LHCN-M2 (cell line): ENCODE measurements at places on chromosomes 7 and 10. TPM values are rescaled to one million over a fixed set of nuclear protein-coding genes. Genes with fewer than 3 reads are reported as not detected.

GRCh38 chr7:49660976-49661375, 112.5 kb upstream of the VWC2 start:
- DNase-seq = no peak

DNA sequence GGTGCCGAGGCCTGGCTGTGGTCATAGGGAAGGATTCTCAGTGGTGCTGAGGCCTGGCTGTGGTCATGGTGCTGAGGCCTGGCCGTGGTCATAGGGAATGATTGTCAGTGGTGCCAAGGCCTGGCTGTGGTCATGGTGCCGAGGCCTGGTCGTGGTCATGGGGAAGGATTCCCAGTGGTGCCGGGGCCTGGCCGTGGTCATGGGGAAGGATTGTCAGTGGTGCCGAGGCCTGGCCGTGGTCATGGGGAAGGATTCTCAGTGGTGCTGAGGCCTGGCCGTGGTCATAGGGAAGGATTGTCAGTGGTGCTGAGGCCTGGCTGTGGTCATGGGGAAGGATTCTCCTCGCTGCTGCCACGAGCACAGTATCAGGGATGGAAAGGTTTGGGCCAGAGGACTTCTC, 327.3 kb downstream of the ADARB2 start:
- DNase-seq = no peak

Gene XPNPEP1
- 117 and 125 TPM in 2 replicates for total RNA-seq

DNA sequence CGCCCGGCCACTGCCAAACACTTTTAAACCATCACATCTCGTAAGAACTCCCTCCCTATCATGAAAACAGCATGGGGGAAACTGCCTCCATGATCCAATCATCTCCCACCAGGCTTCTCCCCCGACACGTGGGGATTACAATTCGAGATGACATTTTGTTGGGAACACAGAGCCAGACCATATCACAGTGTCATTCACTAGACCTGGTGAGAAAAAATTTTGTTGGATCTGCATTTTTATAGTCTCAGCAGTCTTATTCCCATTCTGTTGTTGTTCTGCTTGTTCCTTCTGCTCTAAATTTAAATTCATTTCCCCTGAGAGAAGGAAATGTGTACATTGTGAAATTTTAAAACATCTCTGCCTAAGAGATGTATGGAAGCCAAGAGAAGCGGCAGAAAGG, 4.8 kb upstream of the MKLN1 start:
- no peak for DNase-seq

DNA sequence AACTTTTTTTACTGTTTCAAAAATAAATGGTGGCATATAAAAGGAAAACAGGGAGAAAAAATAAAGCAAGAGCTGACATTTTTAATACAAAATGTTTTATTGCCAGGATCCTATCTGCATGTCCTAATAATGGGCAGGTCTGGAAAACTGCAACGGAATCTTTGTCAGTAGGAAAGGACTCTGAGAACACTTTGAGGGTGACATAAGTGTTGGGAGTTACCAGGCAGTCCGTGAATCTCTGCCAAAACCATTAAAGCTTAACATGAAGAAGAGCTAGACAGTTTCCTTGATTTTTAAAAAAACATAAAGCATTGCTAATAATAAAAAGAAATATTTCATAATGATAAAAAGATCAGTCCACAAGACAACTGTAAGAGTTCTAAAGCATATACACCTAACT, 80.7 kb downstream of the AGMO start:
- DNase-seq = no peak

Gene ZMIZ1
- 10.6 and 12.5 TPM in 2 replicates for total RNA-seq
